ENCODE measurements at places on chromosomes 5 and 9.

DNA sequence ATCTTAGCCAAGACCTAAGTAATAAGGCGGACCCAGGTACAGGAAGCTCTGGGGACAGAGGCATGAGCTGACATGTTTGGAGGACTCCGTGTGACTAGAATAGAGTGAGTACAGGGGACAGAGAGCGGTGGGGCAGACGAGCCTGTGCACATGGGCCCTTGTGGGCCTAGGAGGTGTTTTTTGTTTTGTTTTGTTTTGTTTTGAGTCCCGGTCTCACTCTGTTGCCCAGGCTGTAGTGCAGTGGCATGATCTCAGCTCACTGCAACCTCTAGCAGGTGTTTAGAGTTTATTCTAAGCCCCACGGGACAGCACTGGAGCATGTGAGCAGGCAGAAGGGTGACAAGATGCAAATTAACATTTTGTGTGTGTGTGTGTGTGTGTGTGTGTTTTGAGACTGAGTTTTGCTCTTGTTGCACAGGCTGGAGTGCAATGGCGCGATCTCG is 3.1 kb upstream of the EEIG1 start:
- no peak for DNase-seq

GRCh38 chr9:93600504-93600903 is 24.1 kb downstream of the PHF2 start:
- DNase-seq, result no peak

DNA sequence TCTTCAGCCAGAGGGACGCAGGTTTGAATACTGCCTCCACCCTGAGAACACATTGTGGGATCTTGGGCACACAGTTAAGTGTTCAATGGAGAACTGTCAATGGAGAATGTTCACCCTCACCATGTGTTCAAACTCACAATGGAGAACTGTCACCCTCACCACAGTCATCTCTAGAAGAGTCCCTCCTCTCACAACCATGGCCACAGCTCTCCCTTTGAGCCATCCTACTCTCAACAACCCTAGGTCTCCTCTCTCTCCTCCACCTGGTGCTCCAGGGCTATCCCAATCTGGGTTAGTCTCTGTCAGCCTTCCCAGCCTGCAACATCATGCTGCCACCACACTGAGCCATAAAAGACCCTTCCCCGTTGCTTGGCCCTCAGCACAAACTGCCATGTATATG is 36.3 kb upstream of the HAND1 start:
- no peak for DNase-seq

DNA sequence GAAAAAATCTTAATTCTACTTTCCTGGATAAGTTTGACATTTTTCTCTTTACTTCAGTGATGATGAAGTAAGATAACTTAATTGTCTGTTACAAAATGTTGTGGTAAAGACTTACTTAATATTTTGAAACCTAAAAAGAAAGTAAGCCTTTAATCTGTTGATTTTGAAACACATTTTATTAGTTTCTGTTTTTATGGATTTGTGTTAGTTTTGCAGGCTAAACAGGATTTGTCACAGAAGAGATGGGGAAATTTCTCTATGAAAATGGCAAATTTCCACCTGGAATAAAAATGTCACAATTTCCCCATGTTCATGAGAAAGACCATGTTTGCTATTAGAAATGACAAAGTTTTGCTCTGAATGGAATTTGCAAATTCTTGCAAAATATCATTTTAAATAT is 237.1 kb downstream of the RFX3 start:
- no peak for DNase-seq

DNA sequence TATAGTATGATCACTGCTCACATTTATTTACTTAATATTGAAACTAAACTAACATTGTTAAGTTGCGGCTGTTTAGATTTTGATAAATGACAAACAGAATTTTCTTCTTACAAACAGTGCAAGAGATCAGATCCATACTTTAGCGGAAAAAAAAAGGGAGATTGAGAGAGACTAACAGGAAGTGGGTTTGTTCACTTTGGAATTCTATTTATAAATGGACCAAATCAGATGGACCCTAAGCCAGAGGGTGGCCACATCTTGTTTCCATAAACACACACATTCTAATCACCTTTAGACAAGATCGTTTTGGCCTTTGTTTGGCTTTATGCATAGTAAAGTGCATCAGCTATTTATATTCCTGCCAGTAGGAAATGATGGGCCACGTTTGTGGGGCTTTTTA is 381.4 kb upstream of the CD180 start:
- no peak for DNase-seq

DNA sequence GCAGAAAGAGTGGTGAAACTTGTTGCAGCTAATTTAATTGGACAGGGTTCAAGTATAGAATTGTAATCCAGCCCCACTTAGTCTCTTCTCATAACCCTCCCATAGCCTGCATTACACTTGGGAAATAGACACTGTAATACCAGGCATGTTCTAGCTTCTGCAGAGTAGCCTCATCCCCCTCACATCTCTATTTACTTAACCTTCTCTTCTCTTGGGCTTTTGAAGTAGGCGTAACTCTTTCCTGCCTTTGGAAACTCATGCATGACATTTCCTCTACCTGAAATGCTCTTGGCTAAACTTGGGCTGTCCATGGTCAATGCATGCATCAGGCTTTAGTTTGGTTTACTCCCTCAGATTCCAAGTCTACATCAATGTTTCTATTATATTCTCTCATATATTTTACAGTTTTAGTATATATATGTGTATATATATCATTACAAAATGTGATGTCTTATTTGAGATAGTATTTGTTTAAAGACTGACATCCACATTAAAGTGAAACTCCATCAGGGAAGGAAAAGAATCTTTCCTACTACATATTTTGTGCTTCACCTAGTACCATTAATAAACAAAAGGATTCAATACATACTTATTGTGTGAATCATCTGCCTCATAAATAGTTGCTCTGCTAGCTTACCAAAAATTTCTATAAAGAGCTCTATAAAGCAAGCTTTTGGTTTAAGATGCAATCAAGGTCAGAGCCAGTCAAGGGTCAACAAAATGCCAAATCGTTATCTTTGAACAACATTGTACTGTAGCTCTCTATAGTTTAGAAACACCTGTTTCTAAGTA is 1158.0 kb downstream of the MAT2B start:
- DNase-seq, result no peak

- DNase-seq, result no peak
Measured at GRCh38 chr5:80071510-80072021, 36.4 kb downstream of the THBS4 start.

All from activated CD4-positive, alpha-beta T cell treated with anti-CD3 and anti-CD28 coated beads, Interleukin-2, amount 50 U/mL, for 48 hours (primary cell).